ENCODE measurements at places on chromosomes 16 and 17. TPM values are rescaled to one million over a fixed set of nuclear protein-coding genes. Genes with fewer than 3 reads are reported as not detected.

Gene PPM1D
- 18.8 TPM for total RNA-seq

Gene CARD14
- total RNA-seq, result not detected

Gene TNK1
- 0.25 TPM for total RNA-seq

Gene SLC22A31
- 0.23 TPM for total RNA-seq

Gene CLEC19A
- total RNA-seq, result not detected

Gene TP53TG3
- not detected for total RNA-seq

Gene SLC38A8
- total RNA-seq, result not detected

Gene PRKCA
- total RNA-seq, result 57.6 TPM

Gene CLDN7
- 0.15 TPM for total RNA-seq

Gene LRRC36
- total RNA-seq, result not detected

Gene COA3
- total RNA-seq, result 37.0 TPM

Gene CES1
- total RNA-seq, result 3.4 TPM

Gene RCVRN
- not detected for total RNA-seq

Gene ABCA5
- 18.2 TPM for total RNA-seq

Gene SCN4A
- total RNA-seq, result 0.13 TPM

Gene TOP3A
- total RNA-seq, result 54.9 TPM

Data from activated CD4-positive, alpha-beta memory T cell treated with anti-CD3 and anti-CD28 coated beads, Interleukin-2, amount 10 ng/mL, durations not matched to agents 7 days and 5 days (primary cell).